ENCODE measurements at places on chromosomes 3 and 15.

DNA sequence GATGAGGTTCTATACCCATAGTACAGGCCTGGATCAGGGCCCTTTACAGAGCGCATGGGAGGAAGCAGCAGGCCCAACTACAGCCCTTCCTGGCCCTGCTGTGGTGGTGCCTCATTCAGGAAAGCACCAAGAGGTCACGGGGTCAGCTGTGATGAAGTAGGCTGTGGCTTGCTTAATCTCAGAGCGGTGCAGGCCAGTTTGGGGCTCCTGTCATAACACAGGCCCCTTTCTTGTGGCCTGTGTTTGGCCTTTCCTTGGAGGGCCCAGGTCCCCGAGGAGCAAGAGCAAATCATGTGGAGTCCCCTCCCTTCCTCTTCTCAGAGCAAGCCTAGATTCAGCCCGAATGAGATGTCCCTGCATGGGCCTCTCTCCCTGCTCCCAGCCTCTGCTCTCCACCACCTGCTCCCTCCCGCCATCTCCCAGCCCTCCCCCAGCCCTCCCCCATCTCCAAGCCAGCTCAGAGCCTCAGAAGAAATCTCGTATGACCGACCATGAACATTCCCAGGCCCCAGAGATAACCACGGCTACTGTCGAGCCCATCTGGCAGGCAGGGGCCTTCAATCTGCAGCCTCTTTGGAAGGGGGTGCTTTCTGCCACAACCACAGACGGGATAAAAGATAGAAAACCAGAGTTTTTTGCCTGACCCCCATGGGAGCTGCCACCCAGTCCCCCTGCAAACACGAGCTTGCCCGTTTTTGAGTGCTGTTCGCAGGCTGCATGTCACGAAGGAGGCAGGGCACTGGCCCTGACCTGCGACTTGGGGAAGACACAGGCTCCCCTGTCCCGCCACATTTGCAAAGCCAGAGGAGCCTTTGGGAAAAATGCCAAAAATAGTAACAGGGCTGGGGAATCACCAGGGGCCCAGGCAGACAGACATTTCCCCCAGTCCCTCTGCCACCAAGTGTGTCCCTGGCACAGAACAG lies 32.3 kb upstream of the DUSP7 start:
- peak; percentile 84 for DNase-seq

DNA sequence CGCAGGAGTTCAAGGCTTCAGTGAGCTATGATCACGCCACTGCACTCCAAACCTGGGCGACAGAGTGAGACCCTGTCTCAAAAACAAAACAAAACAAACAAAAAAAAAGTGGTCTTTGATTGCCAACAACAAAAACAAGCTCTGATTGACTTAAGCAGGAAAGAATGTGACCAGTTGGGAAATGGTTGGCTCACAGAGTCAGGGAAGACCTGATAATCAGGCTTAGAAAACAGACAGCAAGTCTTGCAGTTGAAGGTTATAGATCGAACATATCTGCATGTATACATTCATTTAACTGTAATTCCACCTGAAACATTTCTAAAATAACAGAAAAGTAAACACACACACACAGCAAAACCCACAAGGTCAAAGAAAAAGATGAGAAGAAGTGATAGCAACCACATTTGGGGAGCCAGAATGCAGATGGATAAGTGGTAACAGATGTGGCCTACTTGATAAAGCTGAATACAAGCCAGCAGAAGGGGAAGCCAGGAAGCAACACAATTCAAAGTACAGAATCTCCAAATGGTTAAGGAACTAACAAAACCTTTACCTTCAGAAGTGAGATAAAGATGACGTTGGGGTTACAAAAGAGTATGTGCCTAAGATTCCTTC lies 699.9 kb upstream of the ZNF385D start:
- DNase-seq: peak; percentile 10

- no peak for DNase-seq
Observed at GRCh38 chr15:69150841-69151240, 9.6 kb upstream of the GLCE start.

GRCh38 chr3:129764090-129764489 lies 129.4 kb downstream of the TMCC1 start:
- DNase-seq: no peak

DNA sequence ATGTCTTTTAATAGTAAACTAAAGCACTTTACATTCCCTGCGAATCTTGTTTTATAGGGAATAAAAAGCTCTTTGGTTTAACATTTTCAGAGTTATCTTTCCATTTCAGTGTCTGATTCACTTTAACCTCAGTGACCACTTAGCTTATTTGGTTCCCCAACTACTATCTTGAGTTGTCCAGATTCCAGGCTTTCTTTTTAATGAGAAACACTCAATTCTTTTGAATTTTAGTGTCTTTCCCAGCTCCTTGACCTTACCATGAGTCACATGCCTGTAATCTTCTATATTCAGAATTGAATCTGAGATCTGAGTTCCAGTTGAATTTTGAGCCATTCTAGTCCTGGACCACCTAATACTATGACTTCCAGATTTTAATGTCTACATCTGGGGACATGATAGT lies 144.4 kb downstream of the KCNAB1 start:
- no peak for DNase-seq

DNA sequence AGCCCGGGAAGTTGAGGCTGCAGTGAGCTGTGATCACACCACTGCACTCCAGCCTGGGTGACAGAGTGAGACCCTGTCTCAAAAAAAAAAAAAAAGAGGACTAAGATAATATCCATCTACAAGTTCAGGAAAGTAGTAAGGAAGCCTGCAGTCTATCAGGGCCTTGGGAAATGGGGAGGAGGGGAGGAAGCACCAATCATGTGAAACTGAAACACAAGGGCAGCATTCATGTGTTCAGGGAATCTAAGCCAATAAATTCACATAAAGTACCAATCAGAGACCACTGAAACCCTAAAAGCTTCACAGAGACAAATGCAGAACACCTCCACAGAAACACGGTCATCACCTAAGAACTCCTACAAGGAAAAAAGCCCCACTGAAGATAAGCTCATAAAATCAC lies 22.9 kb upstream of the HHATL start:
- DNase-seq: no peak

DNA sequence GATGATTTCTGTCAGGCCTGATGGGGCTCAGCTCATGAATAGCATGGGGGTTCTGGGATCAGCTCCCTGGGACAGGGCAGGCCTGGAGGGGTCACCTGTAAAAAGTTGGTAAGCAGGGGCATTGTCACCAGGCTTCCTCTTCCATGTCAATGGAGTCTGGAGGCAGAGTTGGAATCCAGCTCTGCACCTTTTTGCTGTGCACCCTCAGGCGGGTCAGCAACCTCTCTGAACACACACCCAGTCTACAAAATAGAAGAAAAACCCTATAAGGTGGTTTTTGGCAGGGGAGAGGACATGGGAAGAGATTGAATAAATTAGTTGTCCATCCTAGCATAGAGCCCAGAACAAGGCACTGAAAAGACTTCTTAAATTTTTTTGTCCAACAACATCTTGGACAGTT lies 77.2 kb upstream of the NR2E3 start:
- no peak for DNase-seq

DNA sequence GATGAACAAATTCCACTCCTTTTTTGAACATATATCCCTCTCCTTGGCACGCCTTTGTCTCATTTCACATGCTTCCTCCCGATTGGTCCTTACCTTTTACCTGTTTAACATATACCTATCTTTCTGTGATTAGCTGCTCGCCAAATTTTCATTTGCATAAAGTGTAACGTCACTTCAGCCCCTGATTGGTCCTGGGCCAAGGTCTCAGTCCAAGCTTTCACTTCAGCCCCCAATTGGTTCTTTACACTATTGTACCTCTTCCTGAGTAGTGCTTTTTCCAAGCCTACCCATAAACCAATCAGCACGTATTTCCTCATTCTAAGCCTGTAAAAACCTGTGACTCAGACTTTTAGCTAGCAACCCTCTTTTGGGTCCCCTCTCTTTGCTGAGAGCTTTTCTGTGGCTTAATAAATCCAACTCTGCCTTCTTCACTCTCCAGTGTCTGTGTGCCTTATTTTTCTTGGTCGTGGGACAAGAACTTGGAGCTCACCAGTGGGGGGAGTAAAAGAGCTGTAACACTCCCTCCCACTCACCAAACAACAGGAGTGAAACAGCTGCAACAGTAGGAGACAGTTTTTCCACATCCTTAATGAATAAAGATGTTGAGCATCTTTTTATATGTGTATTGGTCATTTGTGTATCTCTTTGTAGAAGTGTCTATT lies 584 bp upstream of the XCR1 start:
- no peak for DNase-seq

GRCh38 chr3:188956839-188957489 lies 214.8 kb upstream of the TPRG1 start:
- DNase-seq: peak; percentile 44

DNA sequence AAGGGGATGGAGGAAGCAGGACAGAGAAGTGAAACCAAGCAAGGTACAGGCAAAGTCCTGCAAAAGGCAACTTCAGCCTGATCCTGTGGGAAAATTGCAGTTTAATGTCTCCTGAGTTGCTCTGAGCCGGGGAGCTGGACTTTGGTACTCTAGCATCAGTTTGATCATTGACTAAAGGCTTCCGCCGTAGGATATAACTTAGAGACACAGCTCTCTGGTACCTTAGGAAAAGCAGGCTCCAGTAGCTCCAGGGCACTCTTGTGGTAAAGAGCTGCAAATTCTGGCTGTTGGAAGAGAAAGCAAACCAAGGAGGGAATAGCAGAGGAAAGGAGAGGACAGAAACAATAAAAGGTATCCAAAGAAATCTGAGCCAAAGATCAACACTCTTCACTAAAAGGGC lies 521.1 kb downstream of the PLOD2 start:
- no peak for DNase-seq

GRCh38 chr3:62413687-62414086 lies 40.3 kb upstream of the FEZF2 start:
- no peak for DNase-seq

- no peak for DNase-seq
Observed at GRCh38 chr15:58951388-58952007, 18.0 kb upstream of the SLTM start.

DNA sequence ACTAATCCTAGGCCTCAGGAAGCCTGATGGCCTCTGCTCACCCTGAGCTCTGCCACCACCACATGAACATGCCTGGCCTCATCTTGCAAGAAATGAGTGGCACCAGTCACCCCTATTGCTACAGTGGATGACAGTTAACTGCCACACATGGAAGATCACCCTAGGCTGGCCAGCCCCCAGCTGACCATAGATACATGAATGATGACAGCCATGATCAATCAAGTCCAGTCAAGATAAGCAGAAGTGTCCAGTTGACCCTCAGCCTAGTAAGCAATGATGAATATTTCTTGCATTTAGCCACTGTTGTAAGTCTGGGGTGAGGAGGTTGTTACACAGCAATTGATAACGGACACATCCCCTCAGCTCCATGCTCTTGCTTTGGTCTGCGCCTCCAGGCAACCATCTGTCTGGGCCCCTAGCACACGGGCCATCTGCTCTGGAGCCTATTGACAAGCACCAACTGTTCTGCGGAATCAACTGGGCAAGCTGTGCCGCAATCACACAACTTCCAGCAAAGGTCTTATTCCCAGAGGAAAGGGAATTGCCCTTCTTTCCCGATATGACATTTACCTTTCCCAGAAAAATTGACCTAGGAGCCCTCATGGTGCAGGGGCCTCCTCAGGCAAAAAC lies 2.2 kb upstream of the LYZL4 start:
- no peak for DNase-seq

GRCh38 chr3:158384019-158384418 lies 187.0 kb upstream of the MLF1 start:
- no peak for DNase-seq

DNA sequence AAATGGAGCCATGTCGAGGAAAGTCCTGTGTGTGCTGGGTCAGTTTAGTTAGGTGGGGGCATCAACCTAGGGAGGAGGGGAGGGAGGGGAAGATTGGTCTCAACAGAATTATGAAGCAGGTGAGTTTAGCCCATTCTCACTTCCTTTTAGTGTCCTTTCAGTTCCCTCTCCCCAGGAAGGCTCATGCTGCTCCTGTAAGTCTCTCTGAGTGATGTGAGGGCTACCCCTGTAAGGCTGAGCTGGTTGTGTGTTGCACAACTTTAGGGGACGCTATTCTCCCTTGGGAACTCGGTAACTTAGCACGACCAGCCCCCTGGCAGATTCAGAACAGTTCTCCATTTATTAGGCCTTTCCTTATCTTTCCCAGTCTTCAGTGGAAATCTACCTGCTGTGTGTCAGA lies 21.2 kb downstream of the IL5RA start:
- no peak for DNase-seq

GRCh38 chr15:100248236-100248635 lies 93.5 kb downstream of the ADAMTS17 start:
- DNase-seq: no peak

- DNase-seq: no peak
Observed at GRCh38 chr15:60829416-60829815, 350.5 kb upstream of the ICE2 start.

- DNase-seq: no peak
Observed at GRCh38 chr3:119400466-119400865, 62.9 kb downstream of the TMEM39A start.

GRCh38 chr15:35197306-35197705 lies 112.2 kb upstream of the NANOGP8 start:
- no peak for DNase-seq

DNA sequence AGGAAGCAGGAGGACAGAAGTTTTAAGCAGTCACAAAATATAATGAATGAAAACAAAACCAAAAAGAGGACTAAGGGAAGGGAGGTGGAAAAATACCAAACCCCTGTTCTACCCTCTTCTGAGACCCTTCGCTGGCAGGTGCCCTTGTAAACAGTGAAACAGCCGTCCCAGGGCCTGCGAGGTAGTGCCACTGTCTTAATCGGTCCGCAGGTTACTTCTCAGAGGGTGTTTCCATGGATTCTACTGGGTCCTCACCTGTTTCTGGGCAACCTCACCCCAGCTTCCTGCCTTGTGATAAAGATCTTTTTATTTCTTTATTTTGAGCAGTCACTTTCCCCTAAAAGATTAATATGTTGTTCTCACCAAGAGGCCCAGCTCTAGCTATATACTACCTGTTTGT lies 65.3 kb downstream of the SLC30A4 start:
- DNase-seq: no peak

- no peak for DNase-seq
Observed at GRCh38 chr3:175270866-175271265, 411.7 kb downstream of the NAALADL2 start.

- DNase-seq: no peak
Observed at GRCh38 chr3:148723631-148724030, 25.9 kb downstream of the AGTR1 start.

- peak; percentile 25 for DNase-seq
Observed at GRCh38 chr15:63809452-63809851, 24.3 kb downstream of the HERC1 start.

DNA sequence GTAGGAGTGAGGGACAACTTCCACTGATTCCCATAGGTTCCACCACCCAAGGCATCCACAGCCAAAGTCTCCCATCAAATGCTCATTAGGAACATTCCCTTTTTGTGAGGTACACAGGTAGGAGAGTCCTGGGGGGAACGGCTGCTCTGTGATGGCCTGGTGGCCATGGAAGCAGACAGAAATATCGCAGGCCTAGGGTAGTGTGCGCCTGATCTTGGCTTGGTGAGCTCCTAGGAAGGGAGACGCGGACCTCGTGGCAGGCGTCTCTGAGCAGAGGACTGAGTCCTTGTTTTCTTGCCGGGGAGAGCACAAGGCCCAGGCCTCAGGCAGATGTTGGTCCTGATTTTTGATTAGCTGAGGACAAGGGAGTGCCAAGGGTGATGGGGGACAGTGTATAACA lies 99.5 kb downstream of the SNRPN start:
- no peak for DNase-seq

- peak; percentile 41 for DNase-seq
Observed at GRCh38 chr15:50377867-50378751, 23.1 kb upstream of the GABPB1 start.

Data from HL-60 (cell line).